ENCODE measurements at places on chromosomes 12 and 14.

DNA sequence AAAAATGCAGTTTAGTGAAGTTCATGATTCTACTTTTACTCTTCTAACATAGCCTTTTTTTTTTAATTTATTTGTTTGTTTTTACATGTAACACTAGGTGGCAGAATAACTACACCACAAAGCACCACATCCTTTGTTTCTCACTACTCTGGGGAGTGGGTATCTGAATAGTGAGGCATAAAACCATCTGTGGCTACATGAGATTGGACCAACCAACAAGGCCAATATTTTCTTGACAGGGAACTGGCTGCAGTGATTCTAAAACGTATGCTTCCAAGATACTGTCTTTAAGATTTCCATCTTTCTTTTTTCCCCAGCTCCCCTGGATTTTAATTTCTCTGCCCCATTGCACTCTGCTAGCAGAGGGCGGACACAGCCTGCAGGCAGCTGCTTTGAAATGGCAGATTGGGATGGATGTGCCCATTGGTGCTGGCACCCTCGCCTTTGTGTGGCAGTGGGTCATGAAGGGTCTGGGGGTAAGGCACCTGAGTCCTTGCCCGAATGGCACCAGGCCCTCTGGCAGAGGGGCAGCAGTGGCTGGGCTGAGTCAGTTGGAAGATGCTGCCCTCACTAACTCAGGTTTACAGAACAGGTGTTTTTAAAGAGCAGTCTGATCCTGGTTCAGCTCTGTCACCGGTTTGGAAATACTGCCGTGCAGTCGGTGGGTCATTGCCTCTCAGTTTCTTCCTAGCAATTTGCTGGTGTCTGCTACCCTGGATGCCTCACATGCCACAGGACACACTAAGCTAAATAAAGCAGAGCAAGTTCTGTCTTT lies 429.1 kb downstream of the RAD51B start:
- DNase-seq: peak; percentile 57

DNA sequence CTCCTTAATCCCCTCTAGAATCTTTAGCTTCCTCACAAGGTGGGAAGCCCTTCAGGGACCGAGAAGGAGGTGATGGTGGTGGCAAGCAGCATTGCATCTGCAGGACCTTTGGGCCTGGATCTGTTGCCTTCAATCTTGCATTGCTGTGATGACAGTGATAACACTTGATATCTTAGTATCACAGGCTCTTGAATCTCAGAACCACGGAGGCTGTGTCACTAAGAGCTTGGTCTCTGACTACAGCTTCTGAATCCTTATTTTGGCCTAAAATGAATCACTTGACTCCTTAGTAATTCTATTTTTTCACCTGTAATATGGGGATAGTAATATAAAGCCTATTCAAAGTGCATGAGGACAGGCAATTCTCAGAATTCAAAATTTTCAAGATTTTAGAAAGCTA lies 8.9 kb upstream of the AMN1 start:
- DNase-seq: no peak

DNA sequence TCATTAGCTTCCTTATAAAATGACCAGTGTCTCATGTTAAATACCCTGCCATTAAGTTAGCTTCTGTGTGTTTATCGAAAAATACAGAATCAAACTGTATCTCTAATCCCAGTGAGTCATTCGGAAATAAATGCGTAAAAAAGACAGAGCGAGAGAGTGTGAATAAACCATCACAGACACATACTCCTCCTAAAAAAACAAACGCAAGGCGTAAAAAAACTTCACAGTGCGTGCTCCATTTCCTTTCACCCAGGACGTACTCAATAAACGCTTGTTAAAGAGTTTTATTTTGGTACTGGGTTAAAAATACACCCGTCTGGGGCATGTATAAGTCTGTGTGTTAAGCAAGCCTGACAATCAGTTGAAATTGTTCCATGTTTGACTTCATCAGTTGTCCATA lies 58.8 kb upstream of the ISM2 start:
- no peak for DNase-seq

DNA sequence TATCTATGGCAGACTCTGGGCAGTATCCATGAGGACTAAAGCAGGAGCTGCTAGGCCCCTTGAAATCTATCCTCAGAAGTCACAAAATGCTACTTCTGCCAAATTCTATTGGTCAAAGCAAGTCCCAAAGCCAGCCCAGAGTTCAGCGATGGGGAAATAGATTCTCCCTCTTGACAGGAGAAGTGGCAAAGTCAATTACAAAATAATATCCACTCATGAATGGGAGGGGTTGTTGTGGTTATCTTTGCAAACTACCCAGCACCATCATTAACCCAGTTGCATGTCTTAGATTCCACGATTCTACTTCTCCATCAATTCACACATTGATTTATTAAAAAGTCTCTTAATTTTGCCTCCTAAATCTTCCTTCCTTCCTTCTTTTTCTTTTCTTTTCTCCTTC lies 30.7 kb upstream of the STXBP6 start:
- no peak for DNase-seq

DNA sequence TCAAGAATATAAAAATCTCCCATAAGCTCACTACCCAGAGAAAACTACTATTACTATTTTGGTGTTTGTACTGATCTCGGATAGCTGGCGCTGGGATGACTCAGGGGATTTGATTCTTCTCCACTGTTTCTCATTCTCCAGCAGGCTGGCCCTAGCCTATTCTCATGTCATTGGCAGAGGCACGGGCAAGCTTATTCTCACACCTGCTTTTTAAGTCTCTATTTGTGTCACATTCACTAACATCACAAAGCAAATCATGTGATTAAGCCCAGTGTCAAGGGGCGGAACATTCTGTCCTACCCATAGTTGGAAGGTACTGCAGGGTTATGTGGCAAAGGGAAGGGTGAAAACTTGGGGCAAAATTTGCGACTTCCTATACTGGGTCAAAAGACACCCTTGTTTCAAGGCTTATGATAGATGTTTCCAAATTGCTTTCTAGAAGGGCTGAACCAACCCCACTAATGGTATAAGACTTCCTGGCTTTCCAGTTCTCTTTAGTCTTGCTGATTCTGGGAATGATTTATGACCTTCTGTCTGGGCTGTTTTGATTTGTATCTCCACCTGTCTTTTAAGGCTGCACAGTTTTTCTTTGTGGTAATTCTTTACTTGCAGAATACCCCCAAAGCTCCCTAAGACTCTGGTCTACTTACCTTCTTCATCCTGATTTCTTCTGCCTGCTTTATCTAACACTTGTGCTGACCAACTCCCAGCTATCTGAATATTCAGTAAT lies 406.4 kb downstream of the NRXN3 start:
- no peak for DNase-seq

- DNase-seq: no peak
These were observed 4.4 kb upstream of the TMTC2 start for GRCh38 chr12:82682326-82682725.
